ENCODE measurements at places on chromosomes 11 and 22. TPM values are rescaled to one million over a fixed set of nuclear protein-coding genes. Genes with fewer than 3 reads are reported as not detected.

- no peak for DNase-seq
These were observed at the start of gene GAL3ST3 for GRCh38 chr11:66048547-66049323. Gene GAL3ST3, minus strand, starts transcription at chr11:66049161. Its CDS starts 3,746 bp downstream, at chr11:66045415.

- no peak for DNase-seq
These were observed 77.6 kb downstream of the LRRC32 start for GRCh38 chr11:76592961-76593360.

The MAJIN gene
- 1.3 TPM for polyA plus RNA-seq

GRCh38 chr22:18058371-18059093, 19.3 kb upstream of the PEX26 start:
- no peak for DNase-seq

GRCh38 chr11:70325824-70326223, 55.3 kb downstream of the PPFIA1 start:
- no peak for DNase-seq

The TRIM5 gene
- polyA plus RNA-seq = 41.7 TPM

- DNase-seq = no peak
These were observed 1173.0 kb upstream of the CNTN5 start for GRCh38 chr11:97847730-97848129.

DNA sequence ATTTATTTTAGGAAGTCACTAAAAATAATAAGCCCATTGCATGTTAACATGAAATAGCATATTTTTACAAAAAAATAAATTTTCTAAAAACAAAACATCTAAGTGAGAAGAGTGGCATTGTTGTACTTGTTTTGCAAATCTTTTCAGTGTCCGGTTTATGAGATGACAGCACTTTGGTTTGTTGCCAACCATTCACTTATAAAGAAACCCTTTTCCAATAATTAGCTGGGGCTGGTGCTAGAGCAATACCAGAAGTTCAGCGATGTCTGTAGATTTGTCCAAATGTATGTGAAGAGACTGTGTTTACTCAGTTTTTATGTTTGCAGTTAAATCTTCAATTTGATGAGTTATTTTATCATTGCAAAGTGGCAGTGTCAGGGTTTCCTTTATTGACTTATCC, 22.1 kb upstream of the KRTAP5-7 start:
- DNase-seq = no peak

DNA sequence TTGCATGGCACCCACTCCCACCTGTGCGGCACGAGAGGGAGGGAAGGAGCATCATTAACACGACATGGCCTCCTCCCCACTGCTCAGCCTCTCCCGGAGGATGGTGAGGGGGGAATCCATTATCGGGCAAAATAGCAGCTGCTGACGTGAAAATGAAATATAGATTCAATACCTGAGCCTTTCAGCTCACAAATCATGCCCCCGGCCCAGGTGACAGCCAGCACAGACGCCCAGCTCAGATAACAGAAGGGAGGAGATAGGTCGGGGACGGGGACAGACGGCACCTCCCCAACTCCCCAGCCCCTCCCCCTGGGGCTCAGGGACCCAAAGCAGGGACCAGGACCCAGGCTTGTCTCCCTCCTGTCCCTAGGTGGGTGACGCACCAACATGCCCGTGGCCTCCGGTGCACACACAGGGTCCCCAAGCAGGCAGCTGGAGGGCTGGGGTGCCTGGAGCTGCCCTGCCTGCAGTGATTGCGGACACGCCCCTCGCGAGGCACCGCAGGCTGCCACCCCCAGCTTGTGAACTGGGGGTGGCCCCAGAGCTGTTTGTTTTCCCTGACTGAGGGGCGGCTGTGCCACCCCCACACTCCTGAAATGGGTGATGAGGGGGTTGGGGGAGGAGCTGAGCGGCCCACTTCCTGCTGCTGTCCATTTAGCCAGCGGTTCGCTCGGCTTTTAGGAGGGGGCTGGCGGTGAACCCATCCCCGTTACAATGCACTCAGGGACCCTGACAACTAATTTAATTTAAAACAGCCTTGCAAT, 31.7 kb downstream of the FLRT1 start:
- DNase-seq = no peak

- DNase-seq = no peak
These were observed 19.0 kb downstream of the CHST1 start for GRCh38 chr11:45646275-45646927.

- no peak for DNase-seq
These were observed 417.9 kb upstream of the DDI1 start for GRCh38 chr11:103618528-103618927.

The NOX4 gene
- 7.7 TPM for polyA plus RNA-seq

DNA sequence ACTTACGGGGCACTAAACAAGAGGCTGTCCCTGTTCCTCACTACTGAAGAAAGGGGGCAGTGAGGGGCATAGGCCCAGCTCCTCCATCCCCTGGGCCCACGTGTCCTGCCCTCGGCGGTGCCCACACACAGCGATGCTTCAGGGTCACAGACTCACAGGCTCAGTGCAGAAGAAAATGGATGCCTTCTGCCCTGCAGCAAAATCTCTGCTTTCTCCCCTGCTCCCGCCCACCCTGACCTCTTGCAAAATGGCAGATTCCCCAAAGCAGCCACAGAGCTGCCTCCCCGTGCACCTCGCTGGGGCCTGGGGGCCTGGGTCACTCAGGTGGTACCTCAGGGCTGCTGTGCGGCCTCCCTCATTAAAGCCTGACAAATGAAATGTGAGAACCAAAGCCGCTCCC, 204.0 kb downstream of the DSCAML1 start:
- no peak for DNase-seq

The PYGM gene
- 11.9 TPM for polyA plus RNA-seq

GRCh38 chr11:89516496-89516895, 25.3 kb upstream of the NOX4 start:
- no peak for DNase-seq

DNA sequence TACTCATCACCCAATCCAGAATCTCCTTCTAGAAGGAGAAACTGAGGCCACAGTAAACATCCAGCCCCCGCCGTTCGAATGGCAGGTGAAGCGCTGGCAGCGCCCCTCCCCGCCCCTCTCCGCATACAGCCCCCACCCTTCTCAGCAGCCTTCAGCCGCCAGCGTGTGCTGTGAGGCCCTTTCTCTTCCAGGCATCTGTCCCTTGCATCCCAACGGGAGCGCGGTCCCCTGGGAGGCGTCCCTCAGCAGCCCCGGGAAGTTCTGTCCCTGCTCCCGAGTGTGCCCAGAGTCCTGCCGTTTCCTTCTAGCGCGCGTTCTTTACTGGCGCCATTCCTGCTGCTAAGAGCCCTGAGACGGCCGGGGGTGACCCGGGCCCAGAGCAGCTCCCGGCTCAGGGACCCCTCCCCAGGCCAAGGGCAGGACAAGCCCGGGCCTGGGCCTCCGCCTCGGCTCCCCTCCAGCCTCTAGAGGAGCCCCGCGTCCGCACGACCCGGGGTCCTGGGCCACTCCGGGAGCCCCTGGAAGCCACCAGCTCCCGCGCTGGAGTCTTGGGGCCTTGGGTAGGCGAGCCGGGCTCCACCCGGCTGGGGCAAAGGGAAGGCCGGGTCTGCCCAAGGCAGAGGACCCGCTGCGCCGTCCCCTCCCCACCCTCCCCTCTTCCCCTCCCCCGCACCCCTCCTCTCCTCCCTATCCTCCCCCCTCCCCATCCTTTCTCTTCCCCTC, 450.4 kb downstream of the OPCML start:
- no peak for DNase-seq

GRCh38 chr22:44599500-44600140, 101.6 kb upstream of the RTL6 start:
- DNase-seq = no peak

- DNase-seq = no peak
These were observed 7.0 kb downstream of the MARK2 start for GRCh38 chr11:63845911-63846310.

DNA sequence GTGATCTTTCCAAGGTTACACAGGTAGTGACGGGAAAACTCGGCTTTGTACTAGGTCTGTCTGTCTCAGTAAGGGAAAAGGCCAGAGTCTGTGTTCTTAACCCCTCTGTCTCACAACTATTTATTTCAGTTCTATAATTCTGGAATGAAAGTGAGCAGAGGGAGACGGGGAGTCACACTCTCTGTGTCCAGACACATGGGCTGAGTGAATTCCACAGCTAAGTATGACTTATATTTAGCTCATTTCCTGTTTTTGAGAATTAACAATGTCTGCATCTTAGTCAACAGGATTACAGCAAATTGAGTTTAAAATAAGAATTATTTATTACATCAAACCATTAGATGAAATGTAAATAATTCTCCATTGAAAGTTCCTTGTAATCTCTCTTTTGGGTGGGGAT, 62.5 kb upstream of the OR4B1 start:
- no peak for DNase-seq

The SPI1 gene
- polyA plus RNA-seq = 5.2 TPM

DNA sequence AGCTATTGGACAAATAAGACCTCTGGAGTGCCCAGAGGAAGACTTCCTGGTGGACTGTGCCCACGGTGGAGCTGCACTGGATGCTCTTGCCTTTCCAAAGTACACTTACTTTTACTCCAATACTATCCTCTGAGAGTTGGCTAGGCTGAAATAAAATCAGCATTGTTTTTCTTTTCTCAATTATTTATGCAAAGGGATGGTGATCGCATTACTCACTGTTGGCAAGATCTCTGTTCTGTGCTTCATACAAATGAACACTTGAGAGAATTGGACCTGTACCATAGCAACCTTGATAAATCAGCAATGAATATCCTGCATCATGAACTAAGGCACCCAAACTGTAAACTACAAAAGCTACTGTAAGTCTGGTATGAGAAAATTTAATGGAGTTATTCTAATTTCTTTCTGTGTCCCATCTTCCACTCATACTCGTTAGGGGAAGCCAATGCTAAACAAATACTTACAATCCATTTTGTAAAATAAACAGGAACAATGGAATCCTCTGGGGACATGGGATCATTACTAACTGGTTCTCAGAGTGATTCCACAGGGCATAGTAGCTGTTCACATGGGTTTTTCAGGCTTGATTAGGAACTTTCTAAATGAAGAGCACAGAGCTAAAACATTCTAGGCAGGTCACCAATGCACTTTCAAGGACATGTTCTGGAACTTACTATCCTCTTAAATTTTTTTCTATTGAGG, 26.3 kb downstream of the NLRP14 start:
- DNase-seq = no peak

DNA sequence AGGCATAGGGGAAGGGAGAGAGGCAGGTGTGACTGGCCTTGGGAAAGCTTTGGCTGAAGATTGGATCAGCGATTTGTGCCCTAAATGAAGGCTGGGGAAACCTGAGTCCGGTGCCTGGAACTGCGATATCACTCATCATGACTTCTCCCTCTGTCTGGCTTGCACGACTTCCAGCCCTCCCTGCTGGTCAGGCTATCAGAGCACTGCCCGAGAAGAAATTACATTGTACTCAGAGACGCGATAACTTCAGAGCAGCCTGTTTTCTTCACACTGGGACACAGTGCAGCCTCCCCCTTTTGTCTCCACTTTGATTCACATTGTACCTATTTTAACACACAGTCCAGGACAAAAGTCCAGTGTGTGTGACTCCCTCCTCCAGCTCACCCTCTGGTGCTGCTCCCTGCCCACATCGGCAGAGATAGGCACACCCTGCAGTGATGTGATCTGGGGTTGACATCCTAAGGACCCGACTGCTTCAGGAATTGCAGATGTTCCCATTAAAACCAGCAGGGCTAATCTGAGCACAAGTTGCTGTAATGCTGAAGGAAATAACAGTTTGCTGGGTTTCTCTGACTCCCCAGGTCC, 62.1 kb upstream of the CADM1 start:
- DNase-seq = no peak

The NCF4 gene
- polyA plus RNA-seq = 2.3 TPM

GRCh38 chr11:2143799-2144543, 4.8 kb upstream of the IGF2 start:
- no peak for DNase-seq

GRCh38 chr11:61820174-61820573, 3.4 kb upstream of the FADS1 start:
- DNase-seq = no peak

- no peak for DNase-seq
These were observed 22.3 kb downstream of the RANGAP1 start for GRCh38 chr22:41263704-41264103.

- peak; percentile 57 for DNase-seq
These were observed at the start of gene PARVA for GRCh38 chr11:12377106-12377823. Gene PARVA, plus strand, starts transcription at chr11:12377571. Its CDS starts 77 bp downstream, at chr11:12377648.

GRCh38 chr11:117795638-117796455, 1.2 kb downstream of the DSCAML1 start:
- DNase-seq = no peak

- no peak for DNase-seq
These were observed 6.9 kb upstream of the PRAME start for GRCh38 chr22:22565981-22566380.

The STK33 gene
- 30.6 TPM for polyA plus RNA-seq

The RPS6KA4 gene
- 9.4 TPM for polyA plus RNA-seq

The FADD gene
- polyA plus RNA-seq = 15.4 TPM

- no peak for DNase-seq
These were observed 8.7 kb downstream of the PNPLA5 start for GRCh38 chr22:43883012-43883661.

DNA sequence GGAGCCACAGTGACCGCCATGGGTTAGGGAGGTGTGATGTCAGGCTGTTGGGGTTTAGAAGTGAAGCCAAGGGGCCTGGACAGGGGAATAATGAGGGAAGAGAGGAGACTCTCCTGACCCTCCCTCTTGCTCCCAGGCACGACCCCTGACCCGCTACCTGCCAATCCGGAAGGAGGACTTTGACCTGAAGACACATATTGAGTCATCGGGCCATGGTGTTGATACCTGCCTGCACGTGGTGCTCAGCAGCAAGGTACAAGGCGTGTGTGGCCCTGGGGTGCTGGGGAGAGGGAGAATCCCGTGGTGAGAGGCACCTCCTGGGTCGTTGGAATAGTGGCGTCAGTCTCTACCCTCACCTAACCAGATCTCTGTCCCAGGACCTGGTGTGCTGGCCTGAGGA, 29.5 kb downstream of the TREH start:
- DNase-seq = no peak

DNA sequence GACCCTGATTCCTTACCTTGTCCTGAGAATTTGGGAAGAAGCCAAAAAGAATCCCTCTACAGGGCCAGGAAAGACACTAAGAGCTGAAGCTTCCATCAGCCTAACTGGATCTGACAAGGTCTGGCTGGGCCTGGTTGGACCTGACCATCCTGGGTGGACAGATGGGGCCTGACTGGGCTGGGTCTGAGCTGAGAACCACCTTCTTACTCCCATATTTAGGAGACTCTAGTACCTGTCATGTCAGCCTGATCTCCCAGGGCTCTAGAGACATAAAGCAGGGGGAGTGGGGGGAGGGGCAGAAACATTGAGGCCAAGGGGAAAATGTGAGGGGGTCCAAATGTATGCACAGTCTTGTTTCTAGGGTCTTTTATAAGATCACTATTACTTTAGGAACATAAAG, 129.9 kb downstream of the BUD13 start:
- no peak for DNase-seq

Measured in left renal pelvis (tissue), 4 donors.